ENCODE measurements at places on chromosomes 7 and 10.

DNA sequence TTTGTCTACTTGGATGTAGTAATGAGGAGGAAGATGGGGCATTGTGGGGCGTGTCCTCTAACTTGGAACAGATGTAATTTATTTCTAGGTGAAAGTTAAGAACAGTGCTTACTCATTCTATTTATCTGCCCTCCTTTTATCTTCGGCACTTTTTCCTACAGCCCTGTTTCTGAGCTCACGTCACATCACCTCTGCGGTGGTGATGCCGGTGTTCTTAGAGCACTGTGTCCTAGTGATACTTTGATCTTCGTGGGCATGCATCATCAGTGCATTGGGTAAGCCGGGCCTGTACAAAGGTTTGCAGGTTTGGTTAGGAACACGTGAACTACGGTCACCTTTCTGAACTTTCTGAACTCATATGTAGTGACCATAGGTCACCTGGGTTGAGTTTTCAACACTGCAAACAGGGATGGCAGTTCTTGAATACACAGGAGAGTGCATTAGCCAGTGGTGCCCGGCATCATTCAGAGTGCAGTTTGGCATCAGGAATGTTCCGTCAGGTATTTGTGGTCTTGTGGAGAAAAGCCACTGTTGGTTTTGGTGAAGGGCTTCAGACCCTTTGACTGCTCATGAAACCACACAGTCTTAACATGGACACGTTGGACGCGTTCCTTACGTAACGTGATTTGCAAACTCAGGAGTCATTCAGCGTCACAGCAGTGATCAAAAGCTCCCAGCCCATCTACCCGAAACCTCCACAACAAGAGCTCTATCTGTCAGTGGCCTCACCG lies 5.6 kb downstream of the POR start:
- DNase-seq = no peak

DNA sequence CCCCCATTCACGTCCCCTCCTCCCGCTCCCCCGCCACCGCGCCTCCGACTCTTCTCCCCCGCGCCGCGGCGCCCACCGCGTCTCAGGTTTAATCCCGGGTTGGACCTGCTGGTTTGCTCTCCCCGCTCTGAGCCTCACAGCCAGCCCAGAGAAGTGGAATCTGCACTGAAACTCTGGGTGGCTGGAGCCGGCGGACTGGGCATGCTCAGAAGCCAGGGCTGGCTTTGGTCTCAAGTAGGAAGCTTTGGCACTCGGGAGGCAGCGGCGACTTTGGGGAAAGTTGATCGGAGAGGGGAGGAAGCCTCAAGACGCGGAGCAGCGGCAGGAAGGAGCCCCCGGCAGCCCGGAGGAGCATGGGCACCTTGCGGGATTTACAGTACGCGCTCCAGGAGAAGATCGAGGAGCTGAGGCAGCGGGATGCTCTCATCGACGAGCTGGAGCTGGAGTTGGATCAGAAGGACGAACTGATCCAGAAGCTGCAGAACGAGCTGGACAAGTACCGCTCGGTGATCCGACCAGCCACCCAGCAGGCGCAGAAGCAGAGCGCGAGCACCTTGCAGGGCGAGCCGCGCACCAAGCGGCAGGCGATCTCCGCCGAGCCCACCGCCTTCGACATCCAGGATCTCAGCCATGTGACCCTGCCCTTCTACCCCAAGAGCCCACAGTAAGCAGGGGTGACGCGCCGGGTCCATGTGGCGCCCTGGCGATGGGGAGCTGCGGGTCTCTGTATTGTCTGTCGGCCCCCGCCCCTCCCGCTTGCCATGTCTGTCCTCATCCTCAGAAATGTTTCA lies at the start of gene PRKG1:
PRKG1 (plus strand) TSS at position 250 of the 791 bp plus-strand sequence.
- peak; percentile 54 for DNase-seq

DNA sequence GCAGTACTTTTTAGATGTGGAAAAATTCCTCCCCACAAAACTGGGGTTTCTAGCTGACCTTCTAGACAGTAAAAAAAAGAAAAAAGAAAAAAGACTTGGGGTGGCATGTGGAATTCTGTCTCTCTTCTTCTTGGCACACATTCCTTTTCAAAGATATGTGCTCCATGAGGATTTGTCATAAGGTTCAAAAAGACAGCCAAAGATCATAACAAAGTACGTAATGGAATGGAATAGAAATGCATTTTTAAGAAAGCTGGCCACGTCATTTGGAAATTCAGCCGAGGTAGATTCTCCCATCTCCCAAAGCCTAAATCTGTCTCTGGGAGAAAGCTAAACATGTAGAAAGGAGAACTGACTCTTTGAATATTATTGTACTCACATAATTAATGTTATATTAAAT lies 381.3 kb upstream of the NFE2L3 start:
- no peak for DNase-seq

DNA sequence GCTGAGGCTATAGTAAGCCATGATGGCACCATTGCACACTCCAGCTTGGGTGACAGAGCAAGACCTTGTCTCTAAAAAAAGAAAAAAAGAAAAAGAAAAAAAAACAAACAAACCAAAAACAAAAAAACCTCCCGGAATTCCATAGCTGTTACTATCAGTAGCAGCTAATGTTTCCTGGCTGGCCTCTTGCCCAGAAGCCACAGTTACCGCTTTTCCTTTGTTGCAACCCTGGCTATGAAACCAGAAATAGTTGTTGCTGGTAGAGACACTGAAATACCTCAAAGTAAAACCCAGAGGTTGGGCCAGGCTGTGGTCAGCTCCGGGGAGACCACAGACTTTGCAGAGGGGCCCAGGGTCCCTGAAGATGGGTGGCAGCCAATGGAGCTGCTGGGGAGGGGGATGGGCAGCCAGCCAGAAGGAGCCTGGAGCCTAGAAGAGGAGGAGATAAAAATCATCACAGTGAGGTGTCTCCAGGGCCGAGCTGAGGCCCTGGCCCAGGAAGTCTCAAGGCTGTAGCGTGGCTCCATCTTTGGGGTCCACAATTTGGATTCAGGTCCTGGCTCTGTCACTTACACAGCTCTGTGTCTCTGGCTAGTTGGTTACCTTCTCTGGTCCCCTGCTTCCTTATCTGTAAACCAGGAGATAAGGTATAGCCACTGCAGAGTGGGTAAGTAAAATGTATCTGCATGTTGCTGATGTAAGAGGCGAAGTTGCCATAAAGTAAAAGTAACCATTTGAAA lies 3.4 kb upstream of the CHST12 start:
- DNase-seq = no peak

GRCh38 chr10:110313674-110314073 lies 9.0 kb upstream of the SMNDC1 start:
- no peak for DNase-seq

DNA sequence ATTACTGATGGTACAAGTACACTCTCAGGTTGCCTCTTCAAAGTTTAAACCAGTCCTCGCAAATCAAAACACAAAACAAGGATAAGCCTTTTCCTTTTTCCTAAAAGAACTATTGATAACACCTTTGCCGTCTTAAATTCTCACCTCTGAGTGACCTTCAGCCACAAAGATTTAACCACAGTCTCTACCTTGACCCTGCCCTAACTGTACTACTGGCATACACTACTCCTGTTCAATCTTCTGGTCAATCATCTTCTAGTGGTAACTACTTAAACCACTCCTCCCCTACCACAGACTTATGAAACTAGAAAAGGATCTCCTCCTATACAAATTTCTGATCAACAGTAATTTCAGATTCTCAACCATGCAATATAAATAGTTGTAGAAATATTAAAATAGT lies 15.1 kb downstream of the UPF2 start:
- no peak for DNase-seq

GRCh38 chr10:92719991-92720830 lies 30.5 kb downstream of the HHEX start:
- no peak for DNase-seq

DNA sequence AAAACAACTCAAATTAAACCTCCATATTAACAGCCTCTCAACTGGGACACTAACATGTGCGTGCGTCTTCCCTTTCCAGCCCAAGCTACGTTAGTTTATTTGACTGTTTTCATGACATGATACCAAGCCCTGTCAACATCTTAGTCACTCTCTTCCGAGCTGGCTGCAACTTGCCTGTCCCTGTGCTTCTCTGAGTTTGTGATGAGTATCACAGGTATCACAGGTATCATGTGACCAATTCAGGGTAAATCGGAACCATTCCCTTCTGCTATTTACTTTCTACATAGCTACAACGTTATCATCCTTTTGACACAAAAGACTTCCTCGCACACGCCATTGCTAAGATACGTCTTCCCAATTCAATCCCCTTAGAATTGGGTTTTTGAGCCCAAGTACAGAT lies 70.2 kb downstream of the CAV1 start:
- DNase-seq = no peak

- DNase-seq = no peak
Observed at GRCh38 chr10:15898046-15898445, 37.7 kb upstream of the MINDY3 start.

DNA sequence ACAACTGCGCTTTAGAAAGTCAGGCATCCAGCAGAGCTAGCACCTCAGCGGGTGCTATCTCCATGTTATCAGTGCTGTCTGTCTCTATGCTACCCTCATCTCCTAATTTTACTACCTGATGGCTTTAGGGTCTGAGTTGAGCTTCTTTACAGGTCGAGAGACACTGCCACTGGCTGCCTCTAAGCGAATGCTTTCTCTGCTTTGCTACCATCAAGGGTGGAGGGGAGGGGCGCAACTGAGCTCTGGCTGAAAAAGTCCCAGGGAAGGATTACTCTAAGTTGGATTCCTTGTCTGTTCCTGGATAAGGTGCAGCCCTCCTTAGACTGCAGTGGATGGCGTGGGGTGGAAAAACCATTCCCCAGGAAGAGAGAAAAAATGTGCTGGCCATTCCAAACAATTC lies 105.7 kb downstream of the CDK14 start:
- DNase-seq = no peak

- DNase-seq = no peak
Observed at GRCh38 chr10:86871563-86872183, 85.7 kb downstream of the MMRN2 start.

DNA sequence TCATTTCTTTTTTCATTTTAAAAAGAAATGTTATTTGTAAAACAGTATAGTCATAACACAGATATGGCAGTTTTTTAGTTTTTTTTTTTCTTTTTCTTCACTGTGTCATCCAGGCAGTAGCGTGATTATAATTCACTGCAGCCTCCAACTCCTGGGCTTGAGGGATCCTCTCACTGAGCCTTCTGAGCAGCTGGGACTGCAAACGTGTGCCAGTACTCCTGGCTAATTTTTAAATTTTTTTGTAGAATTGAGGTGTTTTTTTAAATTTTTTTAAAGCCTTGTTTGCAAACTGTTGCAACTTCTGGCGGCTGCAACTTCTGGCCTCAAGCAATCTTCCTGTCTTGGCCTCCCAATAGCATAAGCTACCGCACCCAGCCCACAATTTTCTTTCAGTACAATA lies 63.0 kb downstream of the HELLS start:
- DNase-seq = no peak

DNA sequence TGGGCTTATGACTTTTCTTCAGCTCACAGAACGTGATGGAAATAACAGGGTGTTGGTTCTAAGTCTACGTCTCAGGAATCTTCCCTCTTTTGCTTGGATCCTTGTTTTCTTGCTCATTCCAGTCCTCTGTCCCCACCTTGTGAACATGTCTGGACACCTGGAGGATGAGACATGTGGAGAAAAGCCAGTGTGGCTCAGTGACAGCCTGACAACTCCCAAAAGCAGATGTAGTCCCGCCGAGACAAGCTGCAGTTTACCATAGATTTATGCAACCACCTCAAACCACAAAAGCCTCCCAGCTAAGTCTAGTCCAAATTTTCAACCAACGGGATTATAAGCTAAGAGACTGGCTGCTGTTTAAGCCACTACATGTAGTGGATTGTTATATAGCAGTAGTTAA lies 476.1 kb downstream of the SH2D4B start:
- no peak for DNase-seq

- no peak for DNase-seq
Observed at GRCh38 chr10:126704649-126705048, 34.2 kb upstream of the C10orf90 start.

- DNase-seq = no peak
Observed at GRCh38 chr7:31741852-31742251, 54.8 kb downstream of the PPP1R17 start.

- no peak for DNase-seq
Observed at GRCh38 chr10:128061306-128062300, 64.6 kb downstream of the MKI67 start.

GRCh38 chr10:119768455-119769094 lies 42.7 kb downstream of the INPP5F start:
- DNase-seq = no peak

DNA sequence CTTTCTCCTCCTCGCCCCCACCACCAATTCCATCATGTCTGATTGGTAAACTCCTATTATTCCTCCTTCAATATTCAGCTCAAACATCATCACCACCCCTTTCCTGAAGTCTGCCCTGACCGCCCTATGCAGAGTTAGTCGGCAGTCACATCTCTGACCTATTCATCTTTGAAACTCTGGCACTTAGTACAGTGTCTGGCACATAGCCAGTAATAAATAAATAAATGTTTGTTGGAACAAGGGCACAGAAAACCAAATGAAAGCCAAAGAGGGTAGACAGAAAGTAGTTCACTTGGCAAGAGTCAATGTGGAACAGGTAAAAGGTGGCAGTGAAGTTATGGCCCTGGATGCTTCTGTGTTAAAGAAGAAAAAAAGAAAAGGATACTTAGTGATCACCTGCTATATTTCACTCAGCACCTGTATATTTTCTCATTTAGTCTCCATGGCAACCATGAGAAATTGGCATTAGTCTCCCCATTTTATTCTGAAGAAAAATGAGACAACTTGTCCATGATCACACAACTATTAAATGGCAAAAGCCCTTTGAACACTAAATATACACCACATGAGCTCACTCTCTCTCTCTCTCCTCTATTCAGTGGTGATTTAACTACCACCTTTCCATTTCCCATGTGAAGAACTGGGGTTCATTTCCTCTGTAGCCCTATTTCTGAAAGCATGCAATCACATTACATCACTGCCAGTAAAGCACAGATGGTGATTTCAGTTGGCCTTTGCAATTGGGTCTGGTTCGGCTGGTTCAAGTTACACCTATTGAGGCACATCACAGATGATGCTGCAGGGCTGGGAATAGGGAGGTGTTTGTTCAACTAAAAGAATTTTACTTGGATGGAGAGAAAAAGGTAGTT lies 25.3 kb downstream of the CHCHD3 start:
- no peak for DNase-seq

DNA sequence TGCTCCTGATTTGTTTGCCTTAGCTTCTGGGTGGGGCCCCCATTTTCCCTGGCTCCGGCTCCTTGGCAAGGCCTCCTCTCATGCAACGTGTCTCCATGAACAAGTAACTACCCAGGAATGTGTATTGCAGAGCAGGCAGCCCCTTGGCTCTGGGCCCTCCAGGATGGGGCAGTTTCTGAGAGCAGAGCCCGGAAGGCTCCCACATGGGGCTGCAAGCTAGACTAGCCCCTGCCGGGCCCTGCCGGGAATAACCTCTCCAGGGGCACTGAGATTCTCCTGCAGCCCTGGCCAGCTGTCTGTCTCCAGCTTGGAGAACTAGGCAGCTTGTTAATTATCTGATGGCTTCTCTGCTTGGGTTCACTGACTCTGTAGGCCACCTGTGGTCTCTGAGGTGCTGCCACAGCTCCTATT lies 184.0 kb upstream of the INHBA start:
- DNase-seq = no peak

DNA sequence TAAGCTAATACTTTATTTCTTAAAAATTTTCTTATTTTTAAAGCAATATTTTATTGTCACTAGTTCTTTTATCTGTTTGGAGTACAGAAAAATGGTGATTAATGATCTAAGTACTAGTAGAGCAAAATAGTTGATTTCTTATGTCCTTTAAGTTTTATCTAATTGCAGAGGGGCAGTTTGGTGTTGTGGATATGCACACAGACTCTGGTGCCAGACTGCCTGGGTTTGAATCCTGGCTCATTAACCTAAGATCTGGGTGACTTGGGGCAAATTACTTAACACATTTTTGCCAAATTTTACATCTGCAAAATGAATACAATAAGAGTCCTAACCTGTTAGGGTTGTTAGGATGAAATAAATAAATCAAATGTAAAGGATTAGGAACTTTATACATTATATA lies 10.7 kb upstream of the PRPS1L1 start:
- no peak for DNase-seq
